ENCODE measurements at places on chromosomes 12 and 14.

DNA sequence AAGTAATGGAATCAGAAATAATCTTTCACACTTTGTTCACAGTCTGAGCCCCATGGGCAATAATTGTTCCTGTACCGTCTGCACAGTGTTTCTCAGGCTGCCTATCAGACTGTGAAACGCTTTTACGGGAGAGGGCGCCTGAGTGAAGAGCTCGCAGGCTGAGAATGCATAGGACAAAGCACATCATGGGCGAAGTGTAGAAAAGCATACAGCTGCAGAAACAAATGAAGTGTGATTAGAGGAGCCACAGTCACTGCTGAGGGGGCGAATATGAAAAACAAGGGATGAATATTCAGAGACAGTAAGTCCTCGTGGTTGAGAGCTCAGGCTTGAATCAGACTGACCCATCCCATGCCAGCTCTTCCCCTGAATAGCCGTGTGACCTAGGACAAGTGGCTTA, 438.4 kb upstream of the DCN start:
- peaks cover 1% of the 10 kb centered on the region for H3K4me1 ChIP-seq
- H3K27me3 ChIP-seq, result no peaks in the 10 kb centered on the region
- H3K4me3 ChIP-seq, result no peak overlapping the region
- H3K36me3 ChIP-seq, result peaks cover 3% of the 10 kb centered on the region

- H3K4me1 ChIP-seq, result no peaks in the 10 kb centered on the region
- H3K27me3 ChIP-seq, result peaks cover 12% of the 10 kb centered on the region
- no peaks in the 10 kb centered on the region for H3K36me3 ChIP-seq
- H3K27ac ChIP-seq, result no peak overlapping the region
- DNase-seq, result no peak
These were observed 52.5 kb downstream of the KANSL2 start for GRCh38 chr12:48629541-48629940.

GRCh38 chr12:94057262-94058151, 90.9 kb upstream of the PLXNC1 start:
- no peak for DNase-seq
- no peak overlapping the region for H3K4me3 ChIP-seq
- no peak overlapping the region for H3K27ac ChIP-seq
- H3K4me1 ChIP-seq, result peaks cover 2% of the 10 kb centered on the region

DNA sequence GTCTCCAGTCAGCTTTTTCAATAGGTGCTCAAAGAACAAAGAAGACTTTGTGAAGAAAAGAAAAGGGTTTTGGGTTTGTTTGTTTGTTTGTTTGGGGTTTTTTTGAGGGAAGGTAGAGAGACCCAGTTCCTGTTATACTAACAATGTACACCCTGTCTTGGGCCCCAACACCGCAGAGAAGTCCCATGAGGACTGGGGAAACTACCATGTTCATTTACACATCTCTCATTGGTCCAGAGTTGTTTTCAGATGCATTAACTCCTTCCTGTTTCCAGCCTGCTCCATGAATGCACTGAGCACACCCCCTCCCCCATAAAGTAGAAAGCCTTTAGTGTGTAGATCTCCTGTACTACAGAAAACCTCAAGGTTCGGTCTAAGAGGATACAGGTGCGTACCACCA, 51.1 kb upstream of the SLC8A3 start:
- H3K4me1 ChIP-seq, result no peaks in the 10 kb centered on the region
- H3K4me3 ChIP-seq, result no peak overlapping the region
- DNase-seq, result no peak
- no peaks in the 10 kb centered on the region for H3K36me3 ChIP-seq
- no peak overlapping the region for H3K27ac ChIP-seq
- peaks cover 42% of the 10 kb centered on the region for H3K27me3 ChIP-seq

GRCh38 chr12:106284358-106285105, 18.0 kb upstream of the TCP11L2 start:
- no peaks in the 10 kb centered on the region for H3K36me3 ChIP-seq
- H3K4me1 ChIP-seq, result peaks cover 7% of the 10 kb centered on the region
- DNase-seq, result no peak
- H3K4me3 ChIP-seq, result no peak overlapping the region

DNA sequence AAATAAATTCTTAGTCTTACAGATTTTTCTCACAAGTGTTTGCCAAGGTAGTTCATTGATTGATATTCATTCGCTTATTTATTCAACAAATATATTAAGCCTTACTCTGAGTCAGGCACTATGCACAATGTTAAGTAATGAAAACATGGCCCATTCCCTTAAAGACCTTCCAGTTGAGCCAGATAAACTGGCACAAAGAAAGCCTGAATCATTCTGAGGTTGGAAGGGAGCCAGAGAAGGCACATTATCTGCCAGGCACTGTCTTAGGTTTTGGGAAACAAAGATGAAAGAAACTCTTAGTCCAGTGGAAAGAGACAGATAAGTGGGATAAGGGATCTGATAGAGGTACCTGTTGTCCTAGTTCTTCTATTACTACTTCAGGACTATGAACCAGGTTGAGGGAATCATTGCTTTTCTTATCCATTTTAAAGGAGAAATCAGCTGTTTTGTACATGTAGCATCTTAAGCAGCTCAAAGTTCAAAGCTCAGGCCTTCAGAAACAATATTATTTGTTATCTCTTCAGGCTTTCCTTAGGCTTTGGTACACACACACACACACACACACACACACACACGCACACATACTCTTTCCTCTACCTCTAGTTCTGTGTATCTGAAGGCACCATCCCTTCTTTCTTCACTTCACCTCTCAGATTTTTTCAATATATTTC, 27.0 kb downstream of the PDE6H start:
- H3K4me1 ChIP-seq, result peaks cover 8% of the 10 kb centered on the region
- no peak for DNase-seq
- H3K27ac ChIP-seq, result no peak overlapping the region

DNA sequence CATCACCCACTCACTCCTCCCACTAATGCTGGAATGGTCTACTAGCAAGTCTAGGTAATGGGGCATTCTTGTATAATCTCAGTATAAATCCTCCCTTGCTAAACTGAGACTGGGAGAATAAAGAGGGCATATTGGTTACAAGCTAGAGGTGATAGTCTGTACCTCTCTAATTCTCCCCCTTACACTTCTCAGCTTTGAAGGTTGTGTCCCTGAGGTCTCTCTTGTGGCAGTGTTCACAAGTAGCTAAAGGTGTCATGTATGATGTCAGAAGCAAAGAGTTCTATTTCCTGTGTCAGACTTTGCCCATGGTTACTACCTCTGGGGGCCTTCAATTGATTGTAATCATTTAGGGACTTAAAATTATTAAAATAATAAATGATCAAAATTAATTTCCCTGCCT, 26.6 kb upstream of the CCDC196 start:
- no peak overlapping the region for H3K4me3 ChIP-seq
- H3K27me3 ChIP-seq, result no peaks in the 10 kb centered on the region
- no peak for DNase-seq
- no peaks in the 10 kb centered on the region for H3K4me1 ChIP-seq

DNA sequence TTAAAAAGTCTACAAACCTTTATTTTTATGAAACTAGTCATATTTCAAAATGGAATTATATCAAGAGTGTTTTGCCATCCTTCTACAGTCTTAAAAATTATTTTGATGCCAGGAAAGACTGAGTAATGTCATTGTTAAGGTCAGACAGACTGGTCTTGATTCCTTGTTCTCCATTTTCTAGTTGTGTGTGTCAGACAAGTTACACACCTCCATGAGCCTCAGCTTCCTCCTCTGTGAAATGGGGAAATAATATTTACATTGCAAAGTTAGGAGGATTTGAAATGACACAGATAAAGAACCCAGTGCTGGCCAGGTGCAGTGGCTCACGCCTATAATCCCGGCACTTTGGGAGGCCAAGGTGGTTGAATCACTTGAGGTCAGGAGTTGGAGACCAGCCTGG, 47.4 kb upstream of the ELK3 start:
- no peak overlapping the region for H3K4me3 ChIP-seq
- peaks cover 3% of the 10 kb centered on the region for H3K36me3 ChIP-seq
- peaks cover 22% of the 10 kb centered on the region for H3K4me1 ChIP-seq
- H3K27ac ChIP-seq, result no peak overlapping the region
- H3K27me3 ChIP-seq, result peaks cover 1% of the 10 kb centered on the region

GRCh38 chr12:9134981-9135628, 19.4 kb upstream of the A2M start:
- no peak overlapping the region for H3K27ac ChIP-seq
- H3K27me3 ChIP-seq, result peaks cover 2% of the 10 kb centered on the region
- DNase-seq, result peak; percentile 20
- no peaks in the 10 kb centered on the region for H3K4me1 ChIP-seq
- no peak overlapping the region for H3K4me3 ChIP-seq
- no peaks in the 10 kb centered on the region for H3K36me3 ChIP-seq

DNA sequence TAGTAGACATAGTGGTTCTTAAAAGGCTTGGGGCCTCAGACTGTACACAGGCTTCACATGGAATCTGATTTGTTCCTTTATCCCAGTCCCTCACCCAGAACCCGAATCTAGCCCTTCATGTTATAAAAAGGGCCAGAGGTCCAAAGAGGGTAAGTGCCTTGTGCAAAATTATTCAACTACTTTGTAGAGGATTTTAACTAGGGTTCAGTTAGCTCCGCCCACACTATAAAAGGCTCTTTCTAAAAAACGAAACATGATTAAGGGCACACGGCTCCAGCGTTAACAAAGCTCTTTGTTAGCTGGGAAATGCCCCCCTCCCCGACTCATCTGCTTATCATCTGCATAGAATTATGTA, 3.2 kb upstream of the SOCS2 start:
- H3K36me3 ChIP-seq, result peaks cover 28% of the 10 kb centered on the region
- peaks cover 21% of the 10 kb centered on the region for H3K4me1 ChIP-seq
- no peak for DNase-seq

GRCh38 chr14:53306911-53307310, 153.8 kb upstream of the DDHD1 start:
- H3K4me1 ChIP-seq, result peaks cover 16% of the 10 kb centered on the region
- H3K27me3 ChIP-seq, result no peaks in the 10 kb centered on the region
- H3K36me3 ChIP-seq, result peaks cover 6% of the 10 kb centered on the region
- no peak for DNase-seq
- H3K27ac ChIP-seq, result no peak overlapping the region

GRCh38 chr14:35374263-35374712, 30.3 kb downstream of the NFKBIA start:
- no peaks in the 10 kb centered on the region for H3K27me3 ChIP-seq
- no peak overlapping the region for H3K4me3 ChIP-seq
- H3K4me1 ChIP-seq, result peaks cover 6% of the 10 kb centered on the region
- no peak overlapping the region for H3K27ac ChIP-seq
- no peaks in the 10 kb centered on the region for H3K36me3 ChIP-seq
- DNase-seq, result no peak

- no peaks in the 10 kb centered on the region for H3K27me3 ChIP-seq
- no peak for DNase-seq
- peak overlapping the region; percentile 54 for H3K27ac ChIP-seq
- peaks cover 38% of the 10 kb centered on the region for H3K36me3 ChIP-seq
- H3K4me1 ChIP-seq, result peaks cover 31% of the 10 kb centered on the region
These were observed 2.4 kb downstream of the AGAP2 start for GRCh38 chr12:57735952-57736740.

- H3K27me3 ChIP-seq, result peaks cover 3% of the 10 kb centered on the region
- peaks cover 6% of the 10 kb centered on the region for H3K4me1 ChIP-seq
- no peak overlapping the region for H3K27ac ChIP-seq
- H3K4me3 ChIP-seq, result no peak overlapping the region
These were observed 11.8 kb upstream of the SYNE2 start for GRCh38 chr14:63840981-63841380.

DNA sequence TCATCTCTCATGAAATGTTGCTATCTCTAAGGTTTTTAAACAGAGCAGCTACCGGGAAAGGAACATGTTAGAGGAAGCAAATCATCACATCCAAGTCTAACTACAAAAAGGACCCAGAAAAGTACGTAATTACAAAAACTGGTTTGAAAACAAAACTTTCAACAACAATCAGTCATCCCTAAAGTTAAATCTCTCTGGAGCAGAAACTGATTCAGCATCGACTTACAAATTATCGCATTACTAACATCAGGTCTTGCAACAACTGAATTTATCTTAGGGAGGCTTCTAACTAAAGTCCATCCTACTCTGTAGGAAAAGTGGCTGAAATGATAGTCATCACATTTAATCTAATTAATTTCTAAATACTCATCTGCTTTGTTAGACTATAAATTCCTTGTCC, 137.0 kb downstream of the MED13L start:
- no peaks in the 10 kb centered on the region for H3K27me3 ChIP-seq
- H3K4me1 ChIP-seq, result peaks cover 50% of the 10 kb centered on the region
- H3K4me3 ChIP-seq, result no peak overlapping the region
- no peak for DNase-seq

DNA sequence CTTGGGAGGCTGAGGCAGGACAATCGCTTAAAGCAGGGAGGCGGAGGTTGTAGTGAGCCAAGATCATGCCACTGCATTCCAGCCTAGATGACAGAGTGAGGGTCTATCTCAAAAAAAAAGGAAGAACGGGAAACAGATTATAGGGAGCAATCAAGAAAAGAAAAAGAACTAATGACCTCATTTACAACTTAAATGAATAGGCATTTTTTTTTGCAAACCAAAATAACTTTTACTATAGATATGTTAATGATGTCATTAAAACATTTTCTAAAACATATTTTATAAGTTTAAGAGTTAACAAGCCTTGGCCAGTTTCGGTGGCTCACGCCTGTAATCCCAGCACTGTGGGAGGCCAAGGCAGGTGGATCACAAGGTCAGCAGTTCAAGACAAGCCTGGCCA, 6.8 kb upstream of the RESF1 start:
- H3K4me3 ChIP-seq, result no peak overlapping the region
- DNase-seq, result no peak
- no peaks in the 10 kb centered on the region for H3K27me3 ChIP-seq
- H3K4me1 ChIP-seq, result peaks cover 24% of the 10 kb centered on the region

- H3K36me3 ChIP-seq, result no peaks in the 10 kb centered on the region
- H3K27ac ChIP-seq, result no peak overlapping the region
- no peak overlapping the region for H3K4me3 ChIP-seq
- no peak for DNase-seq
- H3K27me3 ChIP-seq, result no peaks in the 10 kb centered on the region
These were observed 294.3 kb downstream of the APAF1 start for GRCh38 chr12:98939350-98939749.

GRCh38 chr12:127613056-127613455, 653.9 kb upstream of the TMEM132C start:
- H3K4me1 ChIP-seq, result no peaks in the 10 kb centered on the region
- H3K4me3 ChIP-seq, result no peak overlapping the region
- no peak overlapping the region for H3K27ac ChIP-seq
- no peak for DNase-seq

- H3K36me3 ChIP-seq, result no peaks in the 10 kb centered on the region
- no peaks in the 10 kb centered on the region for H3K4me1 ChIP-seq
- H3K27ac ChIP-seq, result no peak overlapping the region
- DNase-seq, result no peak
These were observed 123.5 kb downstream of the ESRRB start for GRCh38 chr14:76499399-76499798.

DNA sequence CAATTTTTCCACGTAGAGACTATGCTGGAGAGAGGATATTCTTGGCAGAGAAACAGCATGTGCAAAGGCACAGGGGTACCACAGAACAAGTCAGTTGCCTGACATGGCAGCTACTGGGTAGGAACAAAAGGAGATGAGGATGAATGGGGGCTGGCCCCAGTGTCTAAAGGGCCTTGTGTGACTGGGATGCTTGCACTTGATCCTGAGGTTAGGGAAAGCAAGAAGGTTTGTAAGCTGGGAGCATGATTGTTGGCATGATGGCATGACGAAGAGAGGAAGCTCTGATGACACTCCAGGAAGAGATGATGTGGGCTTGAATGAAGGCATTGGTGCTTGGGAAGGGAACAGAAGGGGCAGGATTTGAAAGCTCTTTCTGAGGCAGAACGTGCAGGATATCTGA, 139.1 kb downstream of the ZFP36L1 start:
- no peaks in the 10 kb centered on the region for H3K36me3 ChIP-seq
- peaks cover 8% of the 10 kb centered on the region for H3K4me1 ChIP-seq
- no peaks in the 10 kb centered on the region for H3K27me3 ChIP-seq
- DNase-seq, result no peak

GRCh38 chr12:62803756-62804155, 131.2 kb downstream of the PPM1H start:
- H3K36me3 ChIP-seq, result peaks cover 1% of the 10 kb centered on the region
- no peak overlapping the region for H3K27ac ChIP-seq
- DNase-seq, result no peak
